Amygdala (tissue), 56 donors: ENCODE measurements at places on chromosomes 7 and 10.
A peak's percentile ranks its signal among the peaks of the same experiment; 100 is the strongest.

- DNase-seq = no peak
Measured at GRCh38 chr10:21208666-21209316, 311.7 kb upstream of the NEBL start.

GRCh38 chr7:64618785-64619456 lies 47.0 kb upstream of the ZNF107 start:
- no peak for DNase-seq

DNA sequence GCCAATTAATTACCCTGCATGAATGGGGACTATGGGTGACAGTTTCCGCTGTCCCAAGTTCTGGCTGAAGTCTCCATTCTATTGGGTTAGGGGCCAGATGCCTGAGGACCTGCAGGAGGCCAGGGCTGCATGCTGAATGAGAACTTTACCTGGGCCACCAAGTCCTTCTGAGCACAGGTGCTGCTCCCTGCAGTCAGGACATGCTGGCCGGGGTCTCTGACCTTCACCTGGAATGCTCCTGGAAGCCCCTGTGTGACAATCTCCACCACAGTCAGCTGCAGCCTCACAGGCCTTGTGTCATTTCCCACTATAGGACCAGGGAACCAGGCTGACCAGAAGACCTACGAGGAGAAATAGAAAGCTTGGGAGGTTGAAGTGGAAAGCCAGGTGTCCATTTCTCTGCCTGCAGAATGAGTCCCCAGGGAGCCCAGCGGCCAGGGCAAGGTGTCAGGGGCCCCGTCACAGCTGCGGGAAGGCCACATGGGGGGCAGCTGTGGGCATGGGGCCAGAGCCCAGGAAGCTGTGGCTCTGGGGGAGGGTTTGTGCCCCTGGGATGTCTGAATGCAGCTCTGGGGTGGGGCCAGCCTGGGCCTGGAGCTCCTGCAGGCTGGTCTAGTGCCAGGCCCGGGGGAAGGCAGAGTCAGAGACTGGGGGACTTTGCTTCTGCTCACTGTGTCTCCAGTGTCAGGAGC lies 5.6 kb upstream of the GIMAP8 start:
- DNase-seq = no peak

DNA sequence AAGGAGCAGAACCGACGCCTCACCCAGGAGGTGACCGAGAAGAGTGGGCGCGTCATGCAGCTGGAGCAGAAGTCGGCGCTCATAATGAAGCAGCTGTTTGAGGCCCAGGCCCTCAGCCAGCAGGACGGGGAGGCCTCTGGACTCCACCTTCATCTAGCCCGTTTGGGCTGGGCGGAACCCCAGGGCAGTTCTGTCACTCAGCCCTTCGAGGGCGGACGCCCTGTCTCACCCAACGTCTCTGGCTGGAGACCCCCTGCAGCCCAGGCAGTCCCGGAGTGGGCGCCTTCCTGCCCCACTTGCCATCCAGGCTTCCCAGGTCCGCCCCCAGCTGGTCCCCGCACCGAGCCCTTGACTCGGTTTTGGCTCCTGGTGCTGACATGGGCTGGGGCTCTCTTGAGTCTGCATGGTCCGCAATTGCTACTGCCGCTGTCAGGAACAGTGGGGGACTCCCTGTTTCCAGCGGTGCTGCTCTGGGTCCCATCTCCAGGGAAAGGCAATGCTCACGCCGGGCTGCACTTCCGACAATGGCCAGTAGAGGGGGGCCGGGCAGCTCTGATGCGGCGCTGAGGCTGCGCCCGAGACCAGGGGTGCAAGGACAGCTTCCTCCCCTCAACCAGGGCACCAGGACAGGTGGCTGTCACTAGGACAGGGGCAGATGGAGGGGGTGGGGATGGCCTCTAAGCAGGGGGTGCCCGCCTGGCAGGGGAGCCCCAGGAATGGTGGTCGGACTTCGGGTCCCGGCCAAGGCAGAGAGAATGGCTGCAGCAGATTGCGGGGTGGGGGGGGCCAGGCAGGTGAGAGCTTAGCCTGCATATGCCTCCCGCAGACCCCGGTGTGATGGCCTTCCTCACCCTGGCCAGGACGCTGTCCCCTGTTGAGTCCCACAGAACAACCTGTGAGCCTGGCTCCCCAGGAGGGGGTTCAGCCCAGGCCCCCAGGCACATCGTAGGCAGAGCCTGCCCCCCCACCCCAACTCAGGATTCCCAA lies 71.2 kb upstream of the KCTD7 start:
- peak; percentile 35 for DNase-seq

- no peak for DNase-seq
Measured at GRCh38 chr10:60848126-60848525, 69.8 kb downstream of the CDK1 start.

GRCh38 chr10:70477661-70478162 lies 855 bp upstream of the PALD1 start:
- DNase-seq = no peak

DNA sequence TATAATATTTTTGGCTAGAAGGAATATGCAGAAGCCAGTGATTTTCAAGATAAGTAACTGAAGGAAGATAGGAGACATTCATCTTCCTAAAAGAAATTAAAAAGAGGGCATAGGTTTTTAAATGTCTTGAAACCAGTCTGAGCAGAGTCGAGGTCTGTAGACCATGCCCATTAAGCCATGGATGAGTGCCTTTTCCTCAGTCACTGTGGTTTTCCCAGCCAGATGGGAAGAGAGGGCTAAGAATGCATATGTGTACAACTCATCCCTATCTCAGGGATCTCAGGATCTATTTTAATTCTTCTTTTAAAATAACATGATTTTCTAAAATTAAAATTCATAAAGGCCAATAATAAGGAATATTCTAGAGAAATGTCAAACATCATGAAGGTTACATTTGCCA lies 112.8 kb downstream of the PPP1R3A start:
- DNase-seq = no peak

- no peak for DNase-seq
Measured at GRCh38 chr7:89988074-89988473, 166.2 kb upstream of the STEAP1 start.

DNA sequence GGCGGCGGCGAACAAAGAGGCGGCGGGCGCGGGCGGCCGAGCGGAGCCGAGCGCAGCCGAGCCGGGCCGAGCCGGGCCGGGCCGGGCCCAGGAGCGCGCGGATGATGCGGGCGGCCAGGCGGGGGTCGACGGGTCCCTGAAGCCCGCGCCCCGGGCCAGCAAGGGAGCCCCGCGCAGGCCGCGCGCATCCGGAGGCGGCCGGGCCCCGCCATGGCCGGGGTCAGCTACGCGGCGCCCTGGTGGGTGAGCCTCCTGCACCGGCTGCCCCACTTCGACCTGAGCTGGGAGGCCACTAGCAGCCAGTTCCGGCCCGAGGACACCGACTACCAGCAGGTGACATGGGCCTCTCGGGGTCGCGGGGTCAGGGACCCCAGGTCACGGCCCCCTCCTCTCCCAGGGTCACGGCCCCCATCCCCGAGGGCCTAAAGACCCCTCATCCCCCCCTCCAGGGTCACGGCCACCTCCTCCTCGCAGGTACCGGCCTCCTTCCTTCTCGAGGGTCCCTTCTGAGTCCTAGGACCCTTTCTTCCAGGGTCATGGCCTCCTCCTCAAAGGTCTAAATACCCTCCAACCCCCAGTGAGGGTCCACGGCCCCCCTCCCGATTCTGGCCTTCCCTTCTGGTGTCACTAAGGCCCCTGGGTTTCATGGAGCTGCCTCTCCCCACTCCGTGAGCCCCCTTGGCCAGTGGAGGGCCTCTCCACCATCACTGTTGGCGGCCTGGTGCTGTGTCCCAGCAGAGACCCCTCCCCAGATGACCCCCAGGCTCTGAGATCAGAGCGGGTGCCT lies at the start of gene TTYH3:
Gene TTYH3 (plus strand): TSS at position 41 of the 787 bp plus-strand sequence. CDS start 170 bp downstream, at position 211.
- DNase-seq = no peak

DNA sequence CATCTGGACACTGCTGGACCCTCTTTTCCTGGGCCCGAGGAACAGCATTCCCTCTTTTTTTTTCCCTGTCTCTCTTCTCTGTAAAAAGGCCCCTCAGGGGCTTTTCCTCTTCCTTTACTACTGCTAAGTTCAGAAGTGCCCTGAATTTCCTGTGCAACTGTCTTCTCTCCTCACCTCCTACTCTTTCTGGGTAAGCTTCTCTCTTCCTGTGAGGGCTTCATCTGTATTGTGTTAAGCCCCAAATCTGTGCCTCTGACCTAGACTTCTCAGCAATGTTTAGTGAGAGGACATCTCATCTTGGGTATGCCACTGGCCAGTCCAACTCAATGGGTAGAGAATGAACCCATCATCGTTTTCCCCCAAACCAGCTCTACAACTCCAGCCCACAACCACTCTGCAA lies 174.2 kb downstream of the PTEN start:
- no peak for DNase-seq

DNA sequence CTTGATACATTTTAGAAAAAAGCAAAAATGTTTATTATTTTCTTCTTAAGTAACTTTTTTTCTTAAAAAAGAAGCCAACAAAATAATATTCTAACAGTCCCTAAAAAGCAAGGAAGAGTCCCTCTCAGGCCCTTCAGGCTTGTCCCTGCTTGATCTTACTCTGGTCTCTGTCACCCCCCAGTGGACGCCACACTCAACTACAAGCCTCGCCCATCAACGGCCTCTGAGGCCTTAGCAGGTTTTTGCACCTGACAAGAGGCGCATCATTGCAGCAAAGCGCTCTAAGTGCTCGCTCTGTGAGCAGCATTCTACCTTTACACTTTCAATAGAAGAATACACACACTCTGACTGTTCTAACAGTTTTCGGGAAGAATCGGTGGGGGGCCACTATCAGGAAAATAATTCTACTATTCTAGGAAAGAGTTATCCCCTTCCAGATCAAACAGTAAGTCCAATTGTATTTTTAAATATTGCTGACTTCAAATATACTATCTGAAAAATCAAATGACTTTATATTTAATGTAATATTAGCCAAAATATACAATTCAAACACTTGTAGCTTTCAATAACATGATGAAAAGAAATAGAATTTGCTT lies 139.2 kb downstream of the USP6NL start:
- DNase-seq = no peak

DNA sequence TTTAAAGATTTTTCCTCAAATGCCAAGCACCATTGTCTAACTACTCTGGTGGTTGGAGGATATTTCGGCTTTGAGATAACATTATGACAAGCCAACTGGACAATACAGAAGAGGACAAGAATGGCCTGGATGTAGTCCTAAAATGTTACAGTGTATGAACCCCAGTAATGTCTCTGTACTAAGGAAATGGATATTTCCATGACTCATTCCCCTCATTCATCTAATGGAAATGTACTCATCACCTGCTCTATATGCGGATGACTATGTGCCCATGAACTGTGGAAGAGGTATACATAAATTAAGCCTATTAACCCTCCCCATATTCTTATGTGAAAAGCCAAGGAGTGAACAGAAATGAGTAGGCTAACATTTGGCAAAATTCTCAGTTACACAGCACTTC lies 207.9 kb downstream of the CACNA2D1 start:
- DNase-seq = no peak

DNA sequence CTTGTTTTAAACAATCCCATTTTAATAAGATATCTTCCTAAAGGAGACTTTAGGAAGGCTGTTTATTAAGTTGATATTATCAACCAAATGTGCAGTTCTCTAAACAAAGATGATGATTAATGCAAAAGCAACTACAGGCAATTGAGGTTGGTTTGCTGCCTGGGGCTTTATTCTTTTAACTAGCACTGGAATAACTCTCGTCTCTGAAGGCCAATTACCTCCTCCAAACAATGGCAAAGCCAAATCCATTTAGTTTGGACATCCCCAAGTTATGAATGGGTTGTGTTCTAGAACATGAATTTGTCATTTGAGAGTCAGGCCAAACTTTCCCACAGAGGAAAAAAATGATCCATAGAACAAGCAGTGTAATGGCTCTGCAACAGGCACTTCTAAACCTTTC lies 114.1 kb downstream of the SLC16A9 start:
- no peak for DNase-seq

- no peak for DNase-seq
Measured at GRCh38 chr10:53918755-53919154, 882.3 kb downstream of the PCDH15 start.

GRCh38 chr10:58393317-58393716 lies 8.1 kb downstream of the TFAM start:
- no peak for DNase-seq

DNA sequence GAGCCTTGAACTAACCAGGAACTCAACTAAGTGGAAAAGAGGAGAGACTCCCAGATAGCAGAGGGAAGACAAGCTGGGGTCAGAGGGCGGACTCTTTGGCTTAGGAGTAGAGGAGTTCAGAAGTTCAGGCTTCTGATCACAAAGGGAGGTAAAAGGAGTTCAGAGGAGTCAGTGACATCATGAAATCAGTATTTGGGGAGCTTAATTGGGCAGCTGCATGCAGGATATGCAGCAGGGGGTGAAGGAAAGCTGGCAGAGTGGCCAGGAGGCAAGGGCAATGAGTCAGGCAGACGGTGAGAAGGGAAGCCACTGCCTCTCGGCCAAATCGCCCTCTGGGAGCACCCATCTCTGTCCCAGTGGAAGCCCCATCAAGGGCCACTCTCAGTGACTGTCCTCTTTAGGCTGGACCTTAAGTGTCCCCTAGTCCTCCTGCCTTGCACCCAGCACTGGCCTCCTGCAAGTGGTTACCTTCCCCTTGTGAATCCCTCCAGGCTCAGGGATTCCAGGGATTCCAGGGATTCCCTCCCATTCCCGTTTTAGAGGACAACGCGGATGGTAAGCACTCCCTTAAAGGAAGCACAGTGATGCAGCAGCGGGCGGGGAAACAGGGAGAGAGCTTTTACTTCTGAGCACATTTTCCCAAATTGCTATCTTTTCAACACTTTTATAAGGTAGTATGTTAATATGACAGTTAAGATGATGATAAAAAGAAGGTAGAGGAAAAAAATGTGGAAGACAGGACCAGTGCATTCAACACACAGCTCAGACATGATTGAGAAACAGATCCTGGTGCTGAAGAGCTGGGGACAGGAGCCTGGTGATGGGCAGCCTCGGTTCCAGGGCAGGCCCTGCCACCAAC lies 72.6 kb downstream of the KCNMA1 start:
- DNase-seq = no peak

- no peak for DNase-seq
Measured at GRCh38 chr7:76425156-76425555, 406 bp downstream of the ZP3 start.

DNA sequence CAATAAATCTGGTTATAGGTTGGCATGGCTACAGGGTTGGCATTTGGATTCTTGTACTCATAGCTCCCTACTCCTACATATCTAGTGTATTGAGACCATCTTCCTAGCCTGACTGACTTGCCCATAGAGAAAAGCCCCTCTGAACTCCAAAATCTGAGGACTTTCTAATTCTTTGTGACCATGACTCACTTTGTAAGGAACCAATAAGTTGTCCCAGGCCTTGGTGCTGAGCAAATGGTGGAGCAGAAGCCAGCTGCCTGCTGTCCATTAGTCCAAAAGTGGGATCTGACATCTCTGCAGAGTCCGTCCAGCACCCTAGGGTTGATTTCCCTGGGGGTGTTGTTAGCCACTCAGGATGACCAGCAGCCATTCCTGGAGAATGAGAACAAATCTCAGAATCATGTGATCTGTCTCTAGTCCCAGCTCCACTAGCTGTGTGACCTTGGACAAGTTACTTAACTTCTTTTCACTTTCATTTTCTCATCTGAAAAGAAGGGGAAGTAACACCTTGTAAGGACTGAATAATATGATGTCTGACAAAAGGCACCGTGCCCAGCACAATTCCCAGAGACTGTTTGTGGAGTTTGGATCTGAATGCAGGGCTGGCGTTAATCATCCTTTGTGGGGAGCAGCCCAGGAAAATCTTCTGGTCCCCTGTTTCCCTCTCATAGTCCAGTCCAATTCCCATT lies 44.1 kb downstream of the MTURN start:
- DNase-seq = no peak
